ENCODE measurements at places on chromosomes 7 and 10.
A peak's percentile ranks its signal among the peaks of the same experiment; 100 is the strongest.

DNA sequence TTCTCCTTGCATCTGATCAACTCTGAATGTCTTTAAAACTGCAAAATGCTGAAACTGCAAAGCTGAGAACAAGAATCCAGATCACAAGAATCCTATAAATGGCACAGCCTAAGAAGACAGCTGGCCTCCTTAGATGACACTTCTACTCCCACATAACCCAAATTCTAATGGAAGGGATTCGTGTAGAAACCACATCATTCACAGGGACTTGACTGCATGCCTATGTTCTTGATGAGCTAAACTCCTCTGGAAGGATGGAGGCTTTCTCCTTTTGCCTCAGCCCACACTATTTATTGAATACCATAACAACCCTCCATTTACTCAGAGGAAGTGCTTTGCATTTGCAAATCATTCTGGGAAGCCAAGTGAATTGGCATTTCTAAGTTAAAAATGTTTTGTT lies 252.5 kb upstream of the VWC2 start:
- no peak for DNase-seq

DNA sequence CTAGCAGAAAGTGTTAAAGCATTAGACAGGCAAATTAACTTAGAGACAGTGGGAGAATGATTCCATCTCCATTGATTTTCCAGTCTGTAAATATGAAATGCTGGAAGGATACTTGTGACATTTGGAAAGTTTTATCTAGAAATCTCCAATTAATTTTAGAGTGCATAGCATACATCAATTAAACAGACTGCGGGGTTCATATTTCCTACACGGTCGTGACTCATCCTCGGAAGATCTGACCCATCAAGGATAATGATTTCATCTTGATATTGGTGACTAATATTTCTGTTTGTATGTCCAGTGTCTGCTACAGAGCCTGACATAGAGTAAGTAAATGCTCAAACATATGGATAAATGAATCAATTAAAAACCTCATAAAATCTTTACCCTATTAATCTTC lies 474.9 kb downstream of the KCNMA1 start:
- DNase-seq, result no peak

GRCh38 chr7:140260352-140261104 lies 83.7 kb upstream of the KDM7A start:
- no peak for DNase-seq

DNA sequence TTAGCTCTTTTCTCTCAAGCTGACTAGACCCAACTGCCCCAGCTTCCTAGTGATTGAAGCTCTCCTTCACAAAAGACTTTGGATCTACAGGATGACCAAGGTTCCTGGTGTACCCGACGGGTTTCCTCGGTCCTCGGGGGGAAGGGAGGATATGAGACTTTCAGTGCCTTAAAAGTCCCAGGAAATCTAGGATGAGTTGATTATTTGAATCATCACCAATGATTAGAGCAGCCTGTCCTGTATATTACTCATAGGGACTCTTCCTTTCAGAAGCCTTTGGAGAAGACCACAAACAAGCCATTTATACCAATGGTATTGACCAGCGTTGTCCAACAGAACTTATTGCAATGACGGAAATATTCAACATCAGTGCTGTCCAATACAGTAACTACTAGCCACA lies 6.1 kb upstream of the ACTA2 start:
- no peak for DNase-seq

GRCh38 chr10:114491933-114492332 lies 87.6 kb upstream of the AFAP1L2 start:
- DNase-seq, result no peak

DNA sequence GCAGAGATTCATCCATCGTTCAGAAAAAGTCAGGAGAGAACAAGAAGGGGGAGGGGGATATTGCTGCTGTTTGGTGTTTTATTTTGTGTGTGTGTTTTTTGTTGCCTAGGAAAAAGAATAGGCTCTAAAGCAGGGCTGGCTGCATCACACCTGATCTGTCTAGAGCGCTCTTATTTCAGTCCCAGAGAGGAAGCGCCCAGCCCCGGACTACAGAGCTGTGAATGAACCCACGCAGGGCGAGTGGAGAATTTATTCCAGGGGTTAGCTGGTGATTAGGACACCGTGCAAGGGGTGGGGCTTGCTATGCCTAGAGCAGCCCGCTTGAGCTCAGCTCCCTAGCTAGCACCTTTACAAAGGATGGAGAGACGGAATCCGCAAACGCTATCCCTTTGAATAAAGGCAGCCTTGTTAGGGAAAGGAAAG lies 621 bp upstream of the FAM13C start:
- no peak for DNase-seq

DNA sequence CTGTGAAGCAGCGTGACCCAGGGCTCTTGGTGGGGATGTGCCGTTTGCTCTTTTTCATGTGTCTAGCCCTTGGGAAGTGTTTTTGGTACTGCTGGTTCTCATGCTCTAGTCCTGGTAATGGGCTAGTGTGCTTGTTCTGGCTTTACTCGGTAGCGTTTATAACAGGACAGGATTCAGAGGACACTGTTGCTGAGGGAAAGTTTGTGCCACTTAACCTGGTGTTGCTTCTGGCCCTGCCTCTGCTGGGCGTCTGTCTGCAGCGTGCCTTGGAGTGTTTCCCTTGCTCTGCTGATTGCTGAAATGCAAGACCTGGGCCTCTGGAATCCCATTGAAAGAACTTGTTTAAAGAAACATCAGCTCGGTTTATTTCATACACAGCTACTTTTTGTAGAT lies 35.0 kb downstream of the INPP5A start:
- no peak for DNase-seq

DNA sequence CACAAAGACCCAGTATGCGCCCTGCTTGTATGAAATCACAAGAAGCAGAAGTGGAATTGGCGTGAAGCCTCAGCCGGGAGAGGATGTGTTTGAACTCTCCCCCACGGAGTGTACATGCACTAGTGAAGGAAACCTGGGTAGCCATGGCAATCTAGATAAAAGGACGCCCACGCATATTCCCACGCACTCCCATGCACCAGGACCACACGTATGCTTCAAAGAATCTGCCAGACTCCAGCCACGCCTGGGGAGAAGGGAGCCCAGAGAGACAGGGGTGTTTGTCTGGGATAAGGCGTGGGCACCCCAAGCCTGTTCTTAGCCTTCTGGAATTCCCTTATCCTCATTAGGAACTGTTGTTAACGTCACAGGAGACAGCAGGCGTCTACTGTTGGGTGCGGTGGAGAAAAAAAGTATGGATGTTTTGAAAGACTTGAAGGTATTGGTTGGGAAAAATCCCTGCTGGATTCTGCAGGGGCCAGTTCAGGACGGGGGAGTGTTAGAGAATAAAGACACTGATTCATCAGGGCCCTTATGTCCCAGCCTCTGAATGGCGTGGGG lies 28.9 kb upstream of the ECHDC3 start:
- no peak for DNase-seq

GRCh38 chr7:120925392-120925791 lies 25.2 kb upstream of the ING3 start:
- no peak for DNase-seq

GRCh38 chr10:4120096-4120853 lies 335.3 kb upstream of the KLF6 start:
- no peak for DNase-seq

DNA sequence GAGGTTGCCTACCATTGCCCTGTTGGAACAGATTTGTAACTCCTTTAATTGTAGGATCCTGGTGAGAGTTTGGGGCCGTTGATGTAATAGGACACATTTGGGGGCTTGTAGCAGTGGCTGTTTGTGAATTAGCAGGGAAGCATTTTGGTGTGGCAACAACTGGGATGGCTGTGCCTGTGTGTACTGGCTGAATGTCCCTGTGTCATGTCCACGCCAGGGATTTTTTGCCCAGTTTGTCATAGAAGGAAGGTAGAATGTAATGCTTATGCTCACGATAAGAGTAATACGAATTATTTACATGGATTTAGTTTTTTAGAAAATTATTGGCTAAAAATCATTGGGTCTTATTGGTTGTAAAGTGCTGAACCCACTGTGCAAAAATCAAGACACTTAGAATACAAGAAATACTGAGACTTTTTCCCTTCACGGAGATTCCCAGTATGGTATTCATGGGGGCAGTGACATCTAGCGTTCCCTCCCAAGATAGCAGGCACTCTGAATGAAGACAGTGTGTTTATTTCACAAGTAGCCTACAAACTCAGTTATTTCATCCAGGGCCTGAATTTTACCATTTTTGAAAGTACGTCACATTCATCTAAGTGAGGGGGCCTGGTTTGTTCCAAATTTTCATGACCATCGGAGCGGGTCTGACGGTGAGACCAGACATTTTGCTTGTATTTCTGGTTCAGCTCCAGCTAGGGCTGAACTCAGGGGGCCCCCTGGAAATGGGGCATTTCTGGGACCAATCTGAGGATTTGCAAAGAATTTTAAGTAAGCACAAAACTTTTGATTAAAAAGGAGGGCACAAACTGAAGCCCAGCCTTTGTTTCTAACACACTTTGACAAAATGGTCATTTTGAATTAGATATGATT lies 74.7 kb downstream of the CACNB2 start:
- peak; percentile 66 for DNase-seq

DNA sequence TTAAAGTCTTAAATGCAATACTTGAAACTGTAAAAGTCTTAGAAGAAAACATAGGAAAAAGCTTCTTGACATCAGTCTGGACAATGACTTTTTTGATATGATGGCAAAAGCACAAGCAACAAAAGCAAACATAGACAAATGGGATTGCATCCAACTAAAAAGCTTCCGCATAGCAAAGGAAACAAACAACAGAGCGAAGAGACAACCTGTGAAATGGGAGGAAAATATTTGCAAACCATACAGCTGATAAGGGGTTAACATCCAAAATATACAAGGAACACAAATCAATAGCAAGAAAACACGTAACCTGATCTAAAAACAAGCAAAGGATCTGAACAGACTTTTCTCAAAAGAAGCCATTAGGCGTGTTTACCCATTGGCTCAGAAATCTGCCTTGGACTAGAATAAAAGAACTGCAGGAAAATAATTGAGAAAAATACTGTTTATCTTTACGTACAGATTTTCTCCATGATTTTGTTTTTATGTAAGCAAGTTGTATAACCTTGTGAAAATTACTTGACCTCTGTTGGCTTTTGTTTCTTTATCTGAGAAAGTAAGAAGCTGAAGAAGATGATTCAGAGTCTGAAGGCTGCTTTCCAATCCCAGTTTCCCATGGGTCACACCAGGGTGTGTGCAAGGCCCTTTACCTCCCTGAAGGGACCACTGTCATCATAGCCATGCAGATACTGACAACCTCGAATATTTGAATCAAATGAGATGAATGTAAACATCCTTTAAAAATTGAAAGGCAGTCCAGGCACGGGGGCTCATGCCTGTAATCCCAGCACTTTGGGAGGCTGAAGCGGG lies 99.1 kb upstream of the LANCL2 start:
- no peak for DNase-seq

GRCh38 chr10:31677195-31678138 lies 251.2 kb downstream of the ARHGAP12 start:
- no peak for DNase-seq

GRCh38 chr7:146690987-146691386 lies 574.4 kb downstream of the CNTNAP2 start:
- no peak for DNase-seq

GRCh38 chr7:37826825-37827224 lies 21.6 kb upstream of the NME8 start:
- no peak for DNase-seq

DNA sequence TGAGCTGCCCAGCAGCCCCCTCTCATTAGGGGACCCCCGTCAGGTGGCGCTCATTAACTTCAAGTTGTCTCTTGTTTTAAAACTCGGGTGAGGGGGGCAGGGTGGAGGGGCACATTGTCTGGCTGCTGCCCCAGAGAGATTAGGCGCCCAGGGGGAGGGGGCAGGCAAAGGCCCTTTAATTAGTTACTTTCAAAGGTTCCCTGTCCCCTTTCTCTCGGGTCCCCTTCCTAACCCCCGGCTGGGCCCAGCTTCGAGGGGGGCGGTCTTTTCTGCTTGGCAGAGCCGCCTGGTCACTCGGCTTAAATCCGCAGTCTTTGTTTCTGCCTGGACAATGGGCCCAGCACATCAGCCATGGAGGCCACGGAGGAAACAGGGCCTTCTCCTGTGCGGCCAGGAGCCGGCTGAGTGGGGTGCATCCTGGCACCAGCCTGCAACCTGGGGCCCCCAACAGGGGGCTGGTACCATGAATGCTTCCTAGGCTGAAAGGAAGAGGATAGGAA lies 38.9 kb upstream of the SLF2 start:
- DNase-seq, result no peak

- DNase-seq, result no peak
These were observed 99.3 kb upstream of the NFE2L3 start for GRCh38 chr7:26052706-26053105.

DNA sequence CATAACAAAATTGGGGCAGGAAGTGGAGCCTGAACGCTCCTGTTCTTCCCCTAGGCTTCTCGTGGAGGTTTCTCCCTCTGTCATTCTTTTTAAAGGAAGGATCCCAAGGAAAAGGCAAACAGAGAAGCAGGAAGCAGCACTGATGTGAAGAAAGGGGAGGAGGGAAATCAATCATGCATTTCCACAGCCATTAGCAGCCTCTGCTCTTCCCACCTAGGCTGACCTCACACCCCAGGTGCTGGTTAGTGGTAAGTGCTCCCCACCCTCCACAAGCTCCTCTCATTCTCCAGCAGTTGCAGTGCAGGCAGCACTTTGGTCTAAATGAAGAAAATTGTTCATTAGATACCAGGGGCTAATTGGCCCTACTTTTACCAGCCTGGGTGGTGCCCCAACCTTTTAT lies 2.6 kb downstream of the CRHR2 start:
- DNase-seq, result no peak

DNA sequence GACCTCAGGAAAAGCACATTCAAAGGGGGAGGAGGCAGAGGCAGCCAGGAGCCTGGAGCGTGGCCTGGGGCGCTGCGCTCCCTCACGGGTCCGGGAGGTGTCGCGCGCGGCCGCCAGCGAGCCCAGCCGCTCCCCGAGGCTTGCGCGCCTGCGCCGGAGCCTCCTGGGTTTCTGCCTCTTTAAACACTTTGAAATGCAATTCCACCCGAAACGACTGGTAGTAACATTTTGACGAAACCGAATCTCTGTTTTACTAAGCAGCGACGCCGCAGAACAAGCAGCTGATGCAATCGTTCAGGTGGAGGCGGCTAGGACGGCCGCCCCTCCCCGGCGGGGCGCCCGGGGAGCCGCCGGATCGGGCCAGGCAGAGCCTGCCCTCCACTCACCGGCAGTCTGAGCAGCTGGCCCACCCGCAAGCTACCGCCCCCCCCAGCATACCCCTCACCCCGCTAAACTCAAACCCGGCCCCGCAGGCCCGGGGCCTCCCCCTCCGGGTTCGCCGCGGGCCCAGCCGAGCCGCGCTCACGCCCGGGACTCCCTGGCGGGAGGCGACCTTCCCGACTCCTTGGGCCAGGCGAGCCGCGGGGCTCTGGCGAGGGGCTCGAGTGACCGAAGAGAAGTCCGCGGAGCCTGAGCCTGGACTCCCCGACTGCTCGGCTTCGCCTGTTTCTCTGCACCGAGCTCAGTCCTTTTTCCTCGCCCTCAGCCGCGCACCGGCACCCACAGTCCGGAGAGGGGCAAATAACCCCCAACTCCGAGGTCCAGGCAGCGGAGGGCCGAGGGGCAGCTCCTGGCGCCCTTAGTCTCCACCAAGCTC lies 3.2 kb downstream of the MKX start:
- DNase-seq, result peak; percentile 58

DNA sequence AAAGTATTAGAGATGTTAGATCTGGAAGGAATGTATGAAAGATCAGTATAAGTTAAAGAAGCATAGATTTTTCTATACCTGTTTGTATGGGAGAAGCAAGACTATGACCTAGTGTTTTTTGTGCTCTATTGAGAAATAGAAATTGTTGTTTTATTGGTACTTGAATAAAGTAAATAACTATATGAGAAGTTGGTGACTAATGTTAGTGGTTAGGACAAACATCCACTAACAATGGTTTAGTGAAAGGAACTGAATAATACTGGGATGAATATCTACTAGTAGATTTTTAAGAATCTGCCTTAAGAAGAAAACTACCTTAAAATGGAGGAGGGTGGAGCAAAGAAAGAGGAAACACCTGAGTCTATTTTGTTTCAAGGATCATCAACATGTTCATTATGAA lies 521.1 kb upstream of the POT1 start:
- DNase-seq, result no peak
